ENCODE measurements at places on chromosomes 1 and 21.

- DNase-seq = no peak
Measured at GRCh38 chr1:119896303-119896702, at the start of gene ADAM30. ADAM30 (minus strand) TSS chr1:119896515; CDS start chr1:119896336, 179 bp downstream.

- no peak for DNase-seq
Measured at GRCh38 chr21:46660505-46660904, 25.0 kb downstream of the PRMT2 start.

DNA sequence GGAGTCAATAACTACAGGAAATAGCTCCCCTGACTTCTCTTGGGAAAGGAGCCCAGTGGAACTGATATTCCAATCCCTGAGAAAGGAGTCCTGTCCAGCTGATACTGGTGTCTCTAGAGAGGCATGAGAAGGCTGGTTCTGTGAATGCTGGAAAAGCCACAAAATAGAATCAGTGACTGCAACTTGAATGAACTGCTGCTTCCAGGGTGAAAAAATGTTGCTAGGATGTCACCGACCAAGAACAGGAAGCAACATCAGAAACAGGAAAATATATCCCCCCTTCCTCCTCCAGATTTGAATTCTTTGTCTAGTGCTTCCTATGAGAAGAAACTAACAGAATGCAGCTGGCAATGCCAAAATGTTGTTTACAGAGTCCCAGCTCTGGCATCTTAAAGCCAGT lies 269.3 kb upstream of the LYPLAL1 start:
- no peak for DNase-seq

GRCh38 chr21:28627261-28627660 lies 365.4 kb downstream of the LTN1 start:
- no peak for DNase-seq

GRCh38 chr21:29943885-29944284 lies 4.1 kb upstream of the GRIK1 start:
- no peak for DNase-seq

DNA sequence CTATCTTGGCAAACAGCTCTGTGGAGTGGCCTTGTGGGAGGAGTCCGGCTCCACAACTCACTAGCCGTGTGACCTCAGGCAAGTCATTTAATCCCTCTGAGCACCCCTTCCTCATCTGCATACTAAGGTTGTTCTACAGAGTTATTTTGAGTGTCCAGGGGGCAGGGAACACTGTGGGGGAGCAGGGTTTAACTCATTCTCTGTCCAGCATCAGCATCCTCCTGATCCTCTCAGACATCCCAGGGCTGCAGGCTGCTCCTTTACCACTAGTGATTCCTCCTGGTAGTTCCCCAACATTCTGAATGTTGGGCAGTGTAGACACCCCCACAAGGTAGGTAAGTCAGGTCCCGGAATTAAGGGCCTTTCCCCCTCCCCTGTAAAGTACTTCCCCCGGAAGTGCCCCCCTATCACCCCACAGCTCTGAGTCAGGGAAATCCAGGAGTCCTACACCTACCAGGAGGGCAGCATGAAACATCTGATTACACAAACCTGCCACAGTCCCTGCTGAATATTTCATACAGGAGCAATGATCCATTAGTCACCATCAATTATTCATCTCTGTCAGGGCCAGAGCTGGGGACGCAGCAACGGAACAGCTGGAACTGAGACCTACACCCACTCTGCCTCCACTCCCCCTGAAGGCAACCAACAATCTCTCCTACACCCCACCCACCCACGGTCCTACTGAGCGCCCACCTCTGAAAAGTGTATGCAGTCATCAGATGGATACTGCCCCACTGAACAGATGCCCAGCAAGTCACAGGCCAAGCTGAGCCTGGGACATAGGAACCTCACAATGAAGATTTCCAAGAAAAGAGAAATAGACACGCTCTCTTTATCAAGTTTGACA lies 20.5 kb downstream of the SYT2 start:
- DNase-seq = no peak

DNA sequence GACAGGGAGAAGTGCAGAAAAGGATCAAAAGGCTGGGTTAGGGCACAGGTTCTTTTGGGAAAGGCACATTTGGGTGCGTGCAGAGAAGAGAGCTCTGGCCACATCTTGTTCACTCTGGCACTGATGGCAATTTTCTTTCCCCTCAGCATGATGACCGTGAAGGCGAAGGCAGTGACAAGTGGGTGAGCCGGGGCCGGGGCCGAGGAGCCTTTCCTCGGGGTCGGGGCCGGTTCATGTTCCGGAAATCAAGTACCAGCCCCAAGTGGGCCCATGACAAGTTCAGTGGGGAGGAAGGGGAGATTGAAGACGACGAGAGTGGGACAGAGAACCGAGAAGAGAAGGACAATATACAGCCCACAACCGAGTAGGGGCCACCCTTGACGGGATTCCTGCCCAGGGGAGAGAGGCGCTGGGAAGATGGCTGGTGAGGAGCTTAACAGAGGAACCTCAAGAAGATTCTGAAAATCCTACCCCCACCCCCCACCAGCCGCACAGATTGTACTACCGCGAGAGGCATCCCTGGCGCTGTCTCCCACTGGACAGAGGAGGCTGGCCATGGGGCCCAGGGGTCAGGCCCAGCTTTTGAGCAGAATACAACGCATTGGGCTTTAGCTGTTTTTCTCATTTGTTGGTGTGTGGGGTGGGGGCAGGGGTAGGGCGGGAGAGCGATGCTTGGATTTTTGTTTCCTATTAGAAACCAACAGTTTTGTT lies 2.4 kb upstream of the SH3D21 start:
- no peak for DNase-seq

GRCh38 chr1:42392255-42392654 lies 11.7 kb downstream of the RIMKLA start:
- no peak for DNase-seq

GRCh38 chr21:31580866-31581276 lies 78.6 kb upstream of the SOD1 start:
- DNase-seq = peak; percentile 84

- no peak for DNase-seq
Measured at GRCh38 chr21:29115899-29116298, 14.5 kb upstream of the MAP3K7CL start.

GRCh38 chr21:41973861-41974751 lies 20.3 kb upstream of the C2CD2 start:
- peak; percentile 59 for DNase-seq

GRCh38 chr1:16906873-16907272 lies 11.1 kb downstream of the RNU1-2 start:
- DNase-seq = peak; percentile 45

- no peak for DNase-seq
Measured at GRCh38 chr1:231678011-231678432, 51.4 kb downstream of the DISC1 start.

DNA sequence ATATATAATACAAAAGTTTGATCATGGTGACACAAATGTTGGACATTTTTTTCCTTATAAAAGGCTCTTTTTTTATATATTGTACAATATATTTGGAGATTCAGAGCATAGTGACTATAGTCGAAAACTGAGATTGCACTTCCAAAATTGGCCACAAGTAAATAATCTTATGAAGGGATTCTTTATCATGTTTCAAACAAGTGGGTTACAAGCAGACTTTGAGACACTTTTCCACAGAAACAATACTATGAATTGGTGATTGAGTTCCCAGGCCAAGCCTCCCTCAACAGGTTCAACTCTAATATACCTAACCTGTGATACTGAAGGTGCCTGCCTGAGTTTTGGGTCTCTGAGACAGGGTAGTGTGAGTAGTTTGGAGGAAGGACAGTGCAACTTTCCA lies 13.8 kb downstream of the LEPR start:
- DNase-seq = no peak

DNA sequence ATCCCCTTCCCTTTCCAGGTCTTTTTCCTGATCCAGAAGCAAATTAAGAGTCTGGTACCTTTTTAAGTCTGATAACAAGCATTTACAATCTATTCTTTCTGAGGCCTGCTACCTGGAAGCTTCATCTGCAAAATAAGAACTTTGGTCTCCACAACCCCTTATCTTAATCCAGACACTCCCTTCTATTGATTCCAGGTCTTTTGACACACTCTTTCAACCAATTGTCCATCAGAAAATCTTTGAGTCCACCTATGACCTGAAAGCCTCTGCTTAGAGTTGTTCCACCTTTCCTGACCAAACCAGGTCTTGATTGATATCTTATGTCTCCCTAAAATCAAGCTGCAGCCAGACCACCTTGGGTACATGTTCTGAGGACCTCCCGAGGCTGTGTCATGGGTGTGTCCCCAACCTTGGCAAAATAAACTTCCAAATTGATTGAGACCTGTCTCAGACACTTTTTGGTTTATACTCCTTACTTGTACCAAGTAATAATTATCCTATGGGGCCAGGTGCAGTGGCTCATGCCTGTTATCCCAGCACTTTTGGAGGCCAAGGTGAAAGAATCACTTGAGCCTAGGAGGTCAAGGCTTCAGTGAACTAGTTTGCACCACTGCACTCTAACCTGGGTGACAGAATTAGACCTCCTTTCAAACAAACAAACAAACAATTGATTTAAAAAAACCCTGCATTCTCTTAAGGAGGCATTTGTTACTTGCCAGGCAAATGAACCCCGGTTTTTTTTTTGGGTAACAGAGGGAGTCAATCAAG lies 126.1 kb downstream of the MAP3K21 start:
- no peak for DNase-seq

DNA sequence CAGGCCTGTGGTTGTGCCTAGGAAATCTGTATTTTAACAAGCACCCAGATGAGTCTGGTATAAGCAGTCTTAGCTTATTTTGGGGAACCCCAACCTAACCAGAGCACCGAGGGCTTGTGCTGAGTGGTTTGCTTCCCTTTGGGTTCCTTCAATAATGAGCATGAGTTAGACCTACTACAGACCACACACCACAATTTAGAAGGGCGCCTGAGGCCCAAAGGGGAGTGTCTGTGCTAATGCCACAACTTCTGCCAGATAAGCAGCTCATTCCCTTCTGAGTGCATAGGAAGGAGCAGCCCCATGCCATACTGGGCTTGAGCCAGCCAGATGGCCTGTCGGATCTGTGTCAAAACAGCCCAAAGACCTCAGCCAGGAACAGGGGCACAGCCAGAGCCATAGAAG lies 15.4 kb upstream of the LSS start:
- no peak for DNase-seq

- DNase-seq = no peak
Measured at GRCh38 chr1:186655876-186656275, 24.3 kb downstream of the PTGS2 start.

DNA sequence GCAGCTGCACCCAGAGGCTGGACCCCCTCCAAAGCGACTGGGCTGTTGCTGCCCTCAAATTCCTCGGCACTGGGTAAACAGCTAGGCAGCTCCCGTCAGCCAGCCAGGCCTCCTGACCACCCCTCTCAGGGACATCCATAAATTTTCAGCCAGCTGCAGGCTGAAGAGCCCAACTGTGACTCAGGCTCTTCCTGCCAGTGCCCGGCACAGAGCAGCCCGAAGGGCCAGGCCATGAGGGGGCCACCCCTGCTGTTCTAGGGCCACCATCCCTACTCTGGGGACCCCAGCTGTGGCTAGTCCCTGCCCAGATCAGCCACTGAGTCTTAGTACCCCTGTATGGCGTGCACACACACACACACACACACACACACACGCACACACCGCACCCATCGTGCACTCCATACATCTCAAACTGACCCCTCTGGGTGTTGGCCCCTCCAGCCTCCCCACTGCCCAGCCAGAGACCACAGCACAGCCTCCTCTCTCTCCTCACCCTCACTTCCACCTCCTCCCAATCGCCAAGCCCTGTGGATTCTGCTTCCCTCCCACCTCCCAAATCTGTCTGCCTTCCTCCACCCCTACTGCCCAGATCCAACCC lies 6.2 kb upstream of the LAPTM5 start:
- peak; percentile 86 for DNase-seq
